ENCODE measurements at places on chromosomes 7 and 10.
A peak's percentile ranks its signal among the peaks of the same experiment; 100 is the strongest.

DNA sequence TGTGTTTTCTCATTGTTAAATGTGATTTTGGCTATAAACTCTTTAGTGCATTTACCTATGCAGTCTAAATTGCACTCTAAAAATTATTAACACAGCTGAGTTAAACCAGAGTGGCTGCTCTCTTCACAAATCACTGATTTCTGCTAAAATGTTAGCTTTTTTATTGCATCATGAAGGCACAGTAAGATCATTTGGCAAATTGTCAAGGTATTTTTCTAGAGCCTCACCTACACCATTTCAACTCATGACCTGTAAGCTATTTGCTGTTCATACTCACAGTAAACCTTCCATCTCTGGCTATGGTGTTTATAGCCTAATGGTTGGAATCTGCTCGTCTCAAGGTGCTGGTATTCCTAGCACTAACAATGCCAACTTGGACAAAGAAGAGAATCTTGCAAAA lies 25.7 kb downstream of the NDUFB2 start:
- no peak for DNase-seq

DNA sequence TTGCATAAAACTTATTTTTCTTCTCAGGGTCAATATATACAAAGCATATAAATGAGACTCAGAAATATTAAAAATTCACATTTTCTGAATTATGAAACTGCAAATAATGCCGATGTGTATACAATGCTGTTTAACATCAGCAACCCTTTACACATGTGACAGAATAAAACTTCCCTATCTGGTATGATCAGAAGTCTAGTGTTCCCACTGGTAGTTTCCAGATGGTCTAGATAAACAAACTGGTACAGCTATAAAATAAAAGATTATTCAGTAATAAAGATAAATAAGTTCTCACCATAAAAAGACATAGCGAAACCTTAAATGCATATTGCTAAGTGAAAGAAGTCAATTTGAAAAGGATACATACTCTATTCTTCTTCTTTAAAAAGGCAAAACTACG lies 7.9 kb downstream of the POLR1F start:
- DNase-seq = no peak

DNA sequence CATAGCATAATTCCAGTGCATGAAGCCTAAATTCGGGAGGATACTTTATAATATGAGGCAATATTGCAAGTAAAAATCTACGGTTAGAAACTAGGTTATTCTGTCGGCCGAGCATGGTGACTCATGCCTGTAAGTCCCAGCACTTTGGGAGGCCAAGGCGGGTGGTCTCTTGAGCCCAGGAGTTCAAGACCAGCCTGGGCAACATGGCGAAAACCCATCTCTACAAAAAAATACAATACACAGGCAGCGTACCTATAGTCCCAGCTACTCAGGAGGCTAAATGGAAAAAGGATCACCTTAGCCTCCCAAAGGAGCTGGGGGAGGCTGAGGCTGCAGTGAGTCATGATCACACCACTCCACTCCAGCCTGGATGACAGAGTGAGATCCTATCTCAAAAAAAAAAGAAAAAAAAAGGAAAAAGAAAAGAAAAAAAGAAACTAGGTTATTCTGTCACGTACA lies 14.2 kb downstream of the SKAP2 start:
- DNase-seq = no peak

DNA sequence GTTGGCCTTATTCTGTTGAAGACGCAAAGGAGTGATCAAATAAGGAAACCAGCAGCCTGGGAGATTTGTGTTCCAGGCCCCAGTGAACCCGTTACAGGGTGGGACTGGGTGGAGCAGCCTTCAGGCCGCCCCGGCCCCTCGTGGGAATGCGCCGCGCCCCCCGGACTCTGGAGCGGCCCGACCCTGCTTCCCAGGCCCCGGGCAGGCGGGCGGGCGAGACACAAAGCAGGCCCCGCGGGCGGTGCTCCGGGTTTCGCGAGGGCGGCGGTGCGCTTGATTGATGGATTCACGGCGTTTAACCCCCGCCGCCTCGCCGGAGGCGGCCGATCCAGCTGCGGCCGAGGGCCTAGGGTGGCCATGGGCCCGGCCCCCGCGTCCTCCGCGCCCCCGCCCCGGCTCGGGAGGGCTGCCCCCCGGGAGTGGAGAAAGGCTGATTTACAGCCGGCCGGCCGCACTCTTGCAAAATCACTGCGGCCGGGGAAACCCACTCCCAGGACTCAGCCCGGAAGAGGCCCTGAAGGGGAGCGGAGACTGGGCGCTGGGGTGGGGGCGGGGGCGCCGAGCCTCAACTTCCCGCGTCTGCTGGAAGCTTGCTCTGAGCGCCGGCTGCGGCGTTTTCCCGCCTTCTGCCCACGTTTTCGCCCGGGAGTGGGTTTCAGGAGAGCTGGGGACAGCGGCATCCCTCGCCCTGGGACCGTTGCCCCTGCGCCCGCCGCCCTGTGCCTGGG lies 299.6 kb upstream of the NFE2L3 start:
- peak; percentile 21 for DNase-seq

DNA sequence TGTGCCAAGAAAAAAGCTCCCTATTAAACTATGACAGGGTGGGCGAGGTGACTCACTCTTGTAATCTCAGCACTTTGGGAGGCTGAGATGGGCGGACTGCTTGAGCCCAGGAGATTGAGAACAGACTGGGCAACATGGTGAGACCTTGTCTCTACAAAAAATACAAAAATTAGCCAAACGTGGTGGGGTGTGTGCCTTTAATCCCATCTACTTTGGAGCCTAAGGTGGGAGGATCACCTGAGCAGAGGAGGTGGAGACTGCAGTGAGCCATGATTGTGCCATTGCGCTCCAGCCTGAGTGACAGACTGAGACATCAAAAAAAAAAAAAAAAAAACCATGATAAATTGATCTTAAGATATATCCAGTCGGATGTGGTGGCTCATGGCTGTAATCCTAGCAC lies 11.5 kb downstream of the POLR3A start:
- no peak for DNase-seq

- DNase-seq = no peak
Measured at GRCh38 chr10:34959321-34959720, 130.8 kb downstream of the CUL2 start.

- DNase-seq = no peak
Measured at GRCh38 chr10:43822631-43823580, 174.2 kb upstream of the ZNF32 start.

DNA sequence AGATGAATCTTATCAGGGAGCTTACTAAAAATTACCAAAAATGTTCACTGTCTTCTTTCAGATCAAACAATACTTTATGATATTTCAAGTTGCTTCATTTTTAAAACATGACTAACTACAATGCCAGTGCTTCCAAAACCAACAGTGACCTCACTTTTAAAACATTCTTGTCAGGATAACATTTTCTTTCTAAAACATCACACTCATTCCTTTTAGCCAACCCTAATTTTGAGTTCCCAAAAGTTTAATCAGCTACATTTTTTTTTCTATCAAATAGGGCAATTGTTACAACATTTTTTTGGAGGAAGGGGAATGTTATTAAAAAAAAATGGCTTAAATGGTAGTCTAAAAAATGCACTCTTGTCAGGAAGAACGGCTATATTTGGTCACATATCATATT lies 37.3 kb downstream of the RTKN2 start:
- DNase-seq = no peak

- DNase-seq = no peak
Measured at GRCh38 chr10:127470911-127471310, 78.2 kb upstream of the NPS start.

- DNase-seq = no peak
Measured at GRCh38 chr7:4006687-4007086, 675.4 kb upstream of the FOXK1 start.

- no peak for DNase-seq
Measured at GRCh38 chr7:34652809-34653208, 5.2 kb upstream of the NPSR1 start.

GRCh38 chr7:23277359-23277989 lies 21.7 kb upstream of the MALSU1 start:
- peak; percentile 91 for DNase-seq

GRCh38 chr7:2792856-2793487 lies 51.1 kb downstream of the GNA12 start:
- DNase-seq = peak; percentile 42

DNA sequence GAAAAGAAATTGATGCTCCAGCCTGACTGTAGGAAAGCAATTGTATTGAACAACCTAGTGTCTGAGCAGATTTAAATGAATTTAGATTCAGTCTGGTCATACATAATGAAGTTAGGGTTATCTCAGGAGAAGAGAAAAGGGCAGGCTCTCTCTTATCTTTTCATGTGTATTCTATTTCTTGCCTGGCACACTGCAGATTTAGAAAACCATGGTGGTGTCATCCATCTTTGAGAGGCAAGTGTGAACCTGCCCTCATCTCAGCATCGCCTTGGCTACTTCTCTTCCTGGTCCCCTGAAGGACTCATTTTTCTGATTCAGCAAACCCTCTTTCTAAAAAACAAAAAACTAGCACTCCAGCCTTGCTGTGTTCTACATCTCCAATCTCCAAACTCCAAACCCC lies 137.7 kb downstream of the LRRC4 start:
- DNase-seq = peak; percentile 42

DNA sequence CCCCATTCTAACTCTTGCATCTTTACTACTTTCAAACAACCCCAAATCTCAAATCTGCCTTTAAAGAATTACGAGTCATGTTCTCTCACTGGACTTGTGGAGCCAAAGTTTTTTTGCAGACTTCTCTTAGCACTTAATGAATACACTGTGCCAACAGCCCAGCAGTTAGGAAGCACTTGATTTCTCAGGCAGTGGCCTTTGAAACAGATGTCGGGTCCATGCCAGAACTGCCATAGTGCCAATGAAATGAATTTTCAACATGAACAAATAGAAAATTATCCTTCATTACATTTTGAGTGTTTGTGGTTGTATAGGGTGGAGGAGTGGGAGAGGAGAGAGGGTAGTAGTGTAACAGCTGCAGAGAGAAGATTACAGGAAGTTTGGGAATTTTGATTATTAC lies 5.9 kb downstream of the BORCS7 start:
- DNase-seq = no peak

- no peak for DNase-seq
Measured at GRCh38 chr7:95788884-95789283, 16.5 kb downstream of the DYNC1I1 start.

- peak; percentile 7 for DNase-seq
Measured at GRCh38 chr7:26588511-26588910, 275.9 kb downstream of the SKAP2 start.

DNA sequence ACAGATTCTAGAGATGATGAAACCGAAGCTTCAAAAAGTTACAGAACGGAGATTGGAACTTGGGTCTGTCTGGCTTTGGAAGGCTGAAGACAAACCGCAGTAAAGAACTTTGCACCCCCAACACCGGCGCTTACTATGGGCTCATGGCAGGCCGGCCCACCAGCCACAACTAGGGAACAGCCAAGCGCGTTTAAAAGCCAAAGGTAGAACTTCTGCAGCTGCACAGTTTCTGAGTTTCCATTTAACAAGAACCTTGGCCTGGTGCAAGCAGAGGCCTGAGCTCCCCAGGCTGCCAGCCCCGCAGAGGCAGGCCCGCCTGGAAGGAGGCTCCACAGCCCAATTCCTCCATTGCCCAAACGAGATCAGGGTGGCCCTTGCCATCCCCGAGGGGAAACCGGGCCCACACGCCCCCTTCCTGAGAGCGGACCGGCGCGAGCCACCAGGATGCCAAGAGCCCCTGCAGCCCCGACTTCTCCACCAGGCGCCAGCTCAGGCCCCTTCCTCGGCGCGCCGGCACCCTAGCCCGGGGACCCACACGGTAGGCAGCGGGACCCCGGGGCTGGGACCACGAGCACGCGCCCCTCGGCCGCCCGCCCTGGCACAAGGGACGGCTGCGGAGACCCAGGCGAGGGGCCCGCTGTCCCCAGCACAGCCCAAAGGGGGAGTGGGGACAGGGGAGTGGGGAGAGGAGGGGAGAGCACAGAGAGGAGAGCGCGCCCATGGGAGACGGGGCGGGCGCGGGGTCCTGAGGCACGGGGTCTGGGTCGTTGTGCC lies 566 bp downstream of the MAD1L1 start:
- DNase-seq = peak; percentile 47

DNA sequence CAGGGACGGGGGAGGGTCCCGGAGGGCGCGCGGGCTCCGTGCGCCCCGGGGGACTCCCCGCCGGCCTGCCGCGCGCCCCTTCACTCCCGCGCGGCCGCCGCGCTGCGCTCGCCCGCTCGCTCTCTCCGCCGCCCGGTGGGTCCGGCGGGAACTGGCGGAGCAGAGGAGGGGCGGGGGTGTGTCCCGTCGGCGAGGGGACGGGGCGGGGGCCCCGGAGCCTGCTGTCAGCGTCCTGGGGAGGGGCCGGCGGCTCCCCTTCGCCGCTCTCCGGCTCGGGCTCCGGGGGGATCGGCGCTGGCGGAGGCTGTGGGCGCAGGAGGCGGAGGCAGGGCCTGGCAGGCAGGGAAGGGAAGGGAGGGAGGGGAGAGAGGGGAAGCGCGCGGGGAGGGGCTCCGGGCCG lies at the start of gene SH3PXD2A:
TSS of gene SH3PXD2A (minus strand) at position 153 of the 400 bp plus-strand sequence. CDS start 310 bp downstream, outside the sequence.
- DNase-seq = no peak

GRCh38 chr7:158394936-158395335 lies 192.7 kb downstream of the PTPRN2 start:
- DNase-seq = peak; percentile 7

DNA sequence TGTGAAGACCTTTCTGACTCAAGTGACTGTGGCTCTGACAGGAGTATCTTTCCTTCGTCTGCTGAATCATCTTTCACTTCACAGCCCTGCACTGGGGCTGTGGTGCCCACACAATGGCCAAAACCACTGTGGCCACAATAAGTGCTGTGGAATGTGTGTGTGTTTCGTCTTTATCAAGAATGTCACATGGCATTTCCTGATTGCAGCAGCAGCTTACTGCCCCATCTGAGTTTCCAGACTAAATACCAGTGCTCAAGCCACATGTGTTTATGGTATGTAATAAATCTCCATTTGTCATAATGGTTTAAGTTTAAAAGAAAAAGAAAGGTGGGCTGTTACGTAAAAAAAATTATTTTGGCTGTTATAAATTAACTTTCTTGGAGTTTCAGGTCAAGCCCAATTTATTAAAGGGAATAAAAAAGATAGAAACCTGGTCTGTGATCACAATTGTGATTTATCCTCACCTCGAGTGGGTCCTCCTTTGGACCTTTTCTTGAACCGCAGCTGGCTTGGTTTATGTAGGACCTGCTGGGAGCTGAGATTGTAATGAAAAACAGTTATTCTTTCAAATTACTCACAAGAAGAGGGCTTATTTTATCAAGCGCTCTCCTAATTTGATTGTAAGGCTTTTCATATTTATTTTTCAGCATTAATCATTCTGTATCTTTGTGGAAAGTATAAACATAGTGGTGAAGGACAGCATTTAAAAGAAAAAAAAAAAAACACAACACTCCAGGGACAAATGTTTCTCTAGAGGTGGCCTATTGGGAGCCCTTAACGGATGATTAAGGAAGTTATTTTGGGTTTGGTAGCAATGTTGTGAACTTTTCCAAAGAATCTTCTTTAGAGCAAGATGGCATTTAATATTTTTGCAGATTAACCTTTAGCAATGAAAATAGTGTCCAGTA lies 116.2 kb downstream of the LRMDA start:
- peak; percentile 83 for DNase-seq

GRCh38 chr7:4681886-4682620 lies at the start of gene FOXK1:
TSS of gene FOXK1 (plus strand) at chr7:4682295. CDS start at chr7:4682309, 14 bp downstream.
- peak; percentile 83 for DNase-seq
